NCI-H1417 treated with DMSO at 0.1 percent for 48 hours (cell line): ENCODE measurements at places on chromosomes 2 and 18.

GRCh38 chr2:121104721-121105141, 180.3 kb downstream of the TFCP2L1 start:
- DNase-seq: no peak

DNA sequence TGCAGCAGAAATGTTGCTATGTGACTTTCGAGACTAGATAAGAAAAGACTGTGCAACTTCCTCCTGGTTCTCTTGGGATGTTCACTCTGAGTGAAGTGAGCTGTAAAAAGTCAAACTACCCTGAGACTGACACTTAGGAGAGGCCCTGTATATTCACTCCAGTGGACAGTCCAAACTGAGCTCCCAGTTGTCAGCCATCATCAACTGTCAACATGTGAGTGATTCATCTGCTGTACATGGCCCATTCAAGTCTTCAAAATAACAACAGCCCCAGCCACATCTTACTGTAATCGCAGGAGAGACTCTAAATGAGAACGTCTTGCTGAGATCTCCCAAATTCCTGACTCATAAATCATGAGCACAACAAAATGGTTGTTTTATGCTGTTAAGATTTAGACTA, 8.5 kb upstream of the UNC80 start:
- DNase-seq: no peak

DNA sequence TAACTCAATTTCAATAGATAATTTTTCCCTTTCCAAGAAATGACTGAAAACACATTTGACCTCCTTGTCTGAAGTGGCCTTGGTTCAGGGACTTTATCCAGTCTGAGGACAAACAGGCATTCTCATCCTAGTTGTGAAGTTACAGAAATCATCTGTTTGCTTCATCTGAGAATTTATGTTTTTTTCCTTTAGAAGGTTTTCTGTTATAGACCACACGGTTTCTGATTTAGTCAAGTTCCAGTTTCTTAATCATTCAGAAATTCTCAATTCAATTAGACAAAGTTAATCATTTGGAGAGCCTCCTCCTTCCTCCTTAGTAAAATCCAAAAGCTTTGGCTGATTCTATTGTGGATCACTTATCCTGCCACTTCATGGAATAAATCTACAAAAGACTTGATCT, 60.9 kb downstream of the ICOS start:
- no peak for DNase-seq

DNA sequence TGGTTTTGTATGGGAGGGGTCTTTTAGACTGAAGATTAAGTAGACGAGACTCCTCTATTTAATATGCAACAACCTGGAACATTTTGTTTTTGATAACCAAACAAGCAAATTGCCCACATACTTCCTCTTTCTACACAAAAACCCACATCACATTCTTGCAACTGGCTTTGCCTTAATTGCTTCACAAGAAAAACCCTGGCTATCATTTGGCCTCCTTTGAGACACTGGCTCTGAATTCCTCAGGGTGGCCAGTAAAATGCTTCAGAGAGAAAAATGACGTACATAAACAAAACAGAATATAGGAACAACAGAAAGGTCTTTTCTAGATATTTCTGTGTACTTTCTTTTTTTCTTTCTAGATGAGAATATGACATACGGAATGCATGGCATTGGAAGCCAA, 103.0 kb downstream of the TRIB2 start:
- no peak for DNase-seq

DNA sequence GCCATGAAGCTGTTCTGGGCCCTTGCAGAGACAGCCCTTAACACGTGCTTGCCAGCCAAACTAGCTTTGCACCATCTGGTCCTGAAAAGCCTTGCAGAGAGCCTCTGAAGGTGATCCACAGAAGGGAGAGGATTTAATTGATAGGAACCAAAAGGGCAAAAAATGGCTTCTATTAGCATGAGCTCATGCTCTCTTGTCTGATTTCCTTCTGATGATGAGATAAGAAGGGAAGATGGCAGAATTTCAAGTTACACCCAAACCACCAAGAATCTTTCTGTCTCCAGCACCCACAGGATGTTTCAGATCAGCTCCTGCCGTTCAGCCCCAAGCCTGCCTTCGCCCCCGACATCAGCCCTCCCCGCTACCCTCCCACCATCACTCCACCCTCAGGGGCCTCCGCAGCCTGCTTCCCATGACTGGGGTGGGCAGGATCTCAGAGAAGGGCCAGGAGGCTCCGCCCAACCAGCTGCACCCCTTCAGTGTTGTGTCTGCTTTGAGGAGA, 23.4 kb upstream of the GLI2 start:
- no peak for DNase-seq

DNA sequence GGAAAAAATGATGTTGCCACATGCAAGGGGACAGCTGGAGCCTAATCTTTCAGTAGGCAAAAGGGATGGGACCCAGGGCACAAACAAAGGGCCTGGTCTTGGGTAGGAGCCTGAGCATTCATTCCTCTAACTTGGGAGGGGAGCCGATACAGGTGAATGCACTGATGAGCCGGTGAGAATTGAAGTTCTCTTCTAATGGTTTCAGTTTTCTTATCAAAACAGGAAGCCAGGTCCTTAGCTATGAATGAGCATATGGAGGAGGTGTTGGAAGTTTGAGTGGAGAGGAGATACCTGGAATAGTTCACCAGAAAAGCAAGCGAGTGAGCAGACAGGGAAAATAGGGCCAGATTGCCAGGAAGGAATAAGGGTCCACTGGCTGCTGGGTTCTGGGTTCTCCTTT, 10.1 kb downstream of the DPP4 start:
- DNase-seq: no peak

- no peak for DNase-seq
These were observed 60.0 kb upstream of the HDAC4 start for GRCh38 chr2:239460780-239461179.

DNA sequence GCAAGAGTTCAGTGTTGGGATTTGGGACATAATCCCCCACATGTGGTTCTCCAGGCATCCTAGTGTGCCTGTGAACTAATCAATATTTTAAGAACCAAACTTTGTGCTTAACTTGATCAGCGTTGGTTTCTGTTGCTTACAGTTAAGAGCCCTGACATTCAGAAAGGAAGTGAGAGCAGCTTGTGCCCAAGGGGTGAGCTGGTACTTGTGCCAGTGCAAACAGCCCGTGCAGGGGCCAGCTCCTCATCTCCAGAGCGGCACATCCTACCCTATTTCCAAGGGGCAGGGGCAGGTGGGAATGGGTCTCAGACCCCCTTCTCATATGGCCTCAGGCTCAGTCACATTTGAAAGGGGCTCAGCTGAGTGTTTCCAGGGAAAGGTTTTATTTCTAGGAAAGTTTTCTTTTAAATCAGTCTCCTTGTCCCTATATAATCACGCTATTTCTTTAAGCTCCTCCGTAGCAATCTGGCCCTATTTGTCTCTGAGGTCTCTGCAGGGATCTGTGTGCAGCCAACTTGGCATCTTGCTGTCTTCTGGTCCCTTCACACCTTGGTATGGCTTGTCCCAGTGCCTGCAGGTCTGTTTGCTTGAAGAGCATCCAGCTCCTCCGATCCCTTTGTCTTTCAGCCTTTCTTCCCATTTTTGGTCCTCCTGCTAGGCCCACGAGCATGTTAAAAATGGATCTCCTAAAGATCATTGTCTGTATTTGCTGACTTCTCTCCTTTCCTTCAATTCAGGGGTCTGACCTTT, 358.9 kb downstream of the HRH4 start:
- no peak for DNase-seq

GRCh38 chr2:85628658-85629057, 12.7 kb downstream of the USP39 start:
- no peak for DNase-seq

GRCh38 chr2:220182790-220183189, 555.4 kb downstream of the SLC4A3 start:
- DNase-seq: no peak

- no peak for DNase-seq
These were observed 119.2 kb upstream of the ACVR1C start for GRCh38 chr2:157747695-157748370.

DNA sequence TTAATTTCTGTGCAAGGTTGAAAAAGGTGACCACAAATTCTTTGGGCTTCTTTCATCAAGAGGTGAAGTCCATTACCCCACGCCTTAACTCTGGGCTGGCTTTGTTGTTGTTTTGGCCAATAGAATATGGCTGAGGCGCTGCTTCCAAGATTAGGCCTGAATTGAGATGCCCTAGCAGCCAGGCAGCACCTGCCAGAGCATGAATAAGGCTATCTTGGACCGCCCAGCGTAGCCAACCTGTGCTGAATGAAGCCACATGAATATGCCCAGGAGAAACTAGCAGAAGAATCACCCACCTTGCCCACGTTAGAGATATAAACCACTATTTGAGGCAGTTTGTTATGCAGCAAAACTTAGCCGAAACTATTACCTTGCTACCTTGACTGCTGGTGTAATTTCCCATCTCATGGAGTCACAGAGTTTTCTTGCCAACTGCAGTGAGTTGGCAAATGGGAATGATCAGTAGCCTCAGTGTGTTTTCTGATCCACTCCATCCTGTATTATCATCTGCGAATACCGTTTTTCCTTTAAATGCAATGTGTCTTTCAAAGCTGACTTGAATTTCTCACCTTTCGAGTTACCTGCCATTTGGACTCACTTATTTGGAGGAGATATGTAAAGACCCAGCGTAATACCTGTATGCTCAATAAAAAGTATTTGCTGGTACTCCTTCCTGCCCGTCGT, 679 bp downstream of the TSGA10 start:
- DNase-seq: no peak

DNA sequence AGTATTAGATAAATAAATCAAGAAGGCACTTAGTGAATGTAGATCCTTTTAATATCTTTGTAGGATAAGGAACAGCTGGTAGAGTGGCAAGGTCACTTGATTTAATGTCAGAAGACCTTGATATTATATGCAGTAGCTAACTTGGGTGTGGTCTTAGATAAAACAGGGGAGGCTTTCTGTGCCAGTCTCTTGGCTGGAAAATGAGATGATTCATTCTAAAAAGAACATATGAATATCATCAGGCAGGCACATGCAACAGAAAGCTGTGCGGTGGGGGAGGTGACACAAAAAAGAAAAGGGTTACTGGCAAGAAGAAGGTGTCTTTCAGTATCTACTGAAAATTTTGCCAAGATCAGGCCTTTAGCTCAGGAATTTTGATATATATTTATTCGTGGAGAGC, 931.7 kb upstream of the CELF4 start:
- no peak for DNase-seq

- DNase-seq: no peak
These were observed 65.4 kb downstream of the POLE4 start for GRCh38 chr2:75023666-75024455.

- no peak for DNase-seq
These were observed 104.8 kb upstream of the TFPI start for GRCh38 chr2:187658952-187659525.

DNA sequence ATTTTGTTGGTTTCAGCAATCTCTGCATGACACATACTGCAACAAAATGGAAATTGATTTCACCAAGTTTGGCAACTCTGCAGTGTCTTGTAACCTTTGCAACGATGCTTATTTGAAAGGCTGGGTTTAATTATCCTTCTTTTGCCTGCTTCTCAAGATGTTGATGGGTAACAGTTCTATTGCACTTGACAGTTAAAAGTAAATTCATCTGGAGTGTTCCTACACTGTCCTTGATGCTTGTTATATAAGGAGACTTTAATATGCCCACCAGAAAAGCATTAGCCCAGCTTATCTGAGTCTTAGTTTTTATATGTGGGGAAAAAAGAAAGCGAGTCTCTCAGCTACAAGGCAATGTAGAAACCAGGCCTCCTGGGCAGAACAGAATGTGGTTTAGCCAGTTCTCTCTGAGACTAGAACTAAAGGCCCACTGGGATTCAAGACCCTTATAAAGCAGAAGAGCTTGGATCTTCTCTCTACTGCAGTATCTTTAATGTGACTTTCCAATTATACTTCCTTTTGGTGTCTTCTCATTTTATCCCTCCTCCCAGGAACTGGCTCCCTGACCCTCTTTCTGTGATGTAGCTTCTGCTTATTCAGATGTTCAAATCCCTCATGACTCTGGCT, 106.8 kb upstream of the LYPD6 start:
- no peak for DNase-seq

DNA sequence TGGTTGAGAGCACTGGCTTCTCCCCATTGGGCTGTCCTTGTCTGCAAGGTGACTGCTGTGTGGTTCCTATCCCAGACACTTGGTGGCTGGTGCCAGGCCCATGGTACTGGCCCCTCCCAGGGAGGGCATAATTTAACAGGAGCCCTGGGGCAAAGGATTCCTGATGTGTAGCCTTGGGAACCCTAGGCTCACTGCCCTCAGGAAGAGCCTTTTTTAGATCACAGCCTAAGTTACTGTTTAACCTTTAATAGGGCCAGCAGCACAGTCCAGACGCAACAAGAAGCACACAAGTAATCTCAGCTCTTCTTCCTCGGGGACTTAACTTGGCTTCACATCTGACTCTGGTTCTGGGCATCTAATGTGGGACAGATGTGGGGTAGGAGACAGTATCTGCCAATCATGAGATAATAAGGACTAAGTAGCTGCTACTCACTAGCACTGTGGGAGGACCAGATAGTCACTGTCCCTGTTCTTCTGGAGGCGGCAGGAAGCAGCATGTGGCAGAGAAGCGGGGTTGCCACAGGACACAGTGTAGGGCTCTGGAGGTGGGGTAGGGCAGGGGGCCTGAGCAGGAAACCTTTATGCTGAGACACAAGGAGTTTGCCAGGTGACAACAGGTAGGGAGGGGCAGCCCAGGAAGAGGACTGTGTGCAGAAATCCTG, 136.3 kb downstream of the TMEM17 start:
- no peak for DNase-seq

DNA sequence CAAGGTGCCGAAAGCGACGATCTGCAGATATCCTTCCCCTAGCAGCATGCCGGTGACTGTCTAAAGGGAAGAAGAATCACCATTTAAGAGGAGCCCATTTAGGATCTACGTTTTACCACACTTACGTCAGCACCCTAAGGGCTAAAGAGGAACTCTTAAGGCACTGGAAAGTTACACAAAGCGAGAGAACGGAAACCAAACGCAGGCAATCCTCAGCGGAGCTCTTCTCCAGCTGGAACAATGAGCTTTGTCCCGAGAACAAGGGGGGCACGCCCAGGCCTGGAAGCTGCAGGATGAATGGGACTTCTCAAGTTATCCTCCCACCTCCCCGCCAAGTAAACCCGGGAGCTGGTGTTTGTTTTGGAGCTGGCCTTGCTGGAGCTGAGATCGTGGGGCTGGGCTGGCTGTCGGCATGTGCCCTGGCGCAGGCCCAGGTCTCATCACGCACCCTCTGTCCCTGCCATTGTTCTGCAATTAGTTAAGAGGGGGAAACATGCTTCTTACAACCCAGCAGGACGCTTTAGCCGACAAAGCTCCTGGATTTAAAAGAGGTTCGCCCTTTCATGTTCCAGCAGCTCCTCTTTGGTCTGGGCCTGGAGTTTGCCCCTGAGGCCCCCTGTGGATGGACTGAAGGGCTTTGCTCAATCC, 36.4 kb downstream of the PXDN start:
- no peak for DNase-seq

- DNase-seq: no peak
These were observed 18.7 kb upstream of the REL start for GRCh38 chr2:60862642-60863041.
